Lung microvascular endothelial cell (primary cell): ENCODE measurements at places on chromosomes 5 and 9. TPM values are rescaled to one million over a fixed set of nuclear protein-coding genes. Genes with fewer than 3 reads are reported as not detected.

DNA sequence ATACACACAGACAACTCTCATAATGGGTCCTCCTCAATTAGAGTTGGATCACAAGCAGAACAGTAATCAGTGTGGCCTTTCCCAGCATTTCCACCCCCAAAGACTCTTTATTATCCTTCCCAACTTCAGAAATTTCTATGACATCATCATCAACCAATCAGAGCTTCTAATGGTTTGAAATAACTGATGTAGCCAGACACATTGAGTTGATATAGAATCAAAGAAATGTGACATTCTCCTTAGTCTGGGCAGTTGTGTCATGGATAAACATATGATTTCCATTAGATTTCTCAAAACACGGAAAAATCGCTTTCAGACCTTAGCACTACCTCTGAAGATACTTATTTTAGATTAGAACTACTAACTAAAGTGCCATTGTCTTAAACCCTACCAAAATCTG is 75.7 kb upstream of the NFIB start:
- no peak for DNase-seq

Gene PAEP
- not detected in 2 replicates for total RNA-seq

DNA sequence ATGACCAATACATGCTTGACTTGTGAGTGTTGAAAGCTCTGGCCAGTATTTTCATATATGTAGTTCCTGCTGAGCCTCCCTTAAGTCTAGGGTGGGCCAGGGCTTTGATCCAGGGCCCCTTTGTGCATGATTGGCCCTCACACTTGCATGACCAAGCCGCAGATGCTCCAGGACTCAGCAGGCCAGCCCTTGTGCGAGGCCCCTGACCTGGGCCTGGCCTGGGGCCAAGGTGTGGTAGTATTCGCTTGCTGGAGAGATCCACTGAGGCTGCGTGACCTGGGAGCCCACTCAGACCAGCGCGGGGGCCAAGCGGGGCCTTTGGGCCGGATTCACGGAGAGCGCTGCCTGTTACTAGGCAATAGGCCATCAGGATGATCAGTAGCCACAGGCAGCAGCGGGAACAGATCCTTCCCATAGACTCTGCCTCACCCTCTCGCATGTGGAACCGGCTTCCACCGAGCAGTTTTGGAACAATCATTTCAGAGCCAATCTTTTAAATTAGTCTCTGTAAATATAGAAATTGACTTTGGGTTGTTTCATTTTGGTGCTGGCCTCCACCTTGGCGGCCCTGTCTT is 79.0 kb upstream of the PTCH1 start:
- DNase-seq = no peak

DNA sequence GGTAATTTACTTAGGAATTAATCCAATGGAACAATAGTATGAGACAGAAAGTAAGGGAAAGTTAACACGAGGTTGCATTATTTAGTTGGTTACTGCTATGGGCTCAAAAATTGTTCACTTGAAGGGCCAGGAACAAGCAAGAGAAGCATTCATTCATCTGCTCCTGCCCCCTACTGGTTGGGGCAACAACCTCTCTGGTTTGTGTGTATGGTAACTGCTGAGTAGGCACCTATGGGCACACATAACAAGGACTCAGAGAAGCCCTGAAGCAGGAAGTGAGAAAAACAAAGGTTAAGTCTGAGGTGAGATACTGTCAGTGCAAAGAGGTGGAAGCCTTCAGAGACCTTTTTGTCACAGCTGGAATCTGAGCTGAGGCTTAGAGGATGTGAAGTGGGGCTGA is 34.4 kb upstream of the RANBP6 start:
- DNase-seq = peak; percentile 35

GRCh38 chr5:141821430-141821925 is 56.7 kb downstream of the PCDH1 start:
- peak; percentile 84 for DNase-seq

Gene DAB2IP
- total RNA-seq = 14.1 and 16.3 TPM in 2 replicates

GRCh38 chr5:137072361-137073115 is 426.6 kb downstream of the SPOCK1 start:
- DNase-seq = peak; percentile 50

Gene PIP5K1B
- total RNA-seq = under 0.01 TPM in 1 of 2 replicates, not detected in the other

Gene SPATA31A3
- not detected in 2 replicates for total RNA-seq

DNA sequence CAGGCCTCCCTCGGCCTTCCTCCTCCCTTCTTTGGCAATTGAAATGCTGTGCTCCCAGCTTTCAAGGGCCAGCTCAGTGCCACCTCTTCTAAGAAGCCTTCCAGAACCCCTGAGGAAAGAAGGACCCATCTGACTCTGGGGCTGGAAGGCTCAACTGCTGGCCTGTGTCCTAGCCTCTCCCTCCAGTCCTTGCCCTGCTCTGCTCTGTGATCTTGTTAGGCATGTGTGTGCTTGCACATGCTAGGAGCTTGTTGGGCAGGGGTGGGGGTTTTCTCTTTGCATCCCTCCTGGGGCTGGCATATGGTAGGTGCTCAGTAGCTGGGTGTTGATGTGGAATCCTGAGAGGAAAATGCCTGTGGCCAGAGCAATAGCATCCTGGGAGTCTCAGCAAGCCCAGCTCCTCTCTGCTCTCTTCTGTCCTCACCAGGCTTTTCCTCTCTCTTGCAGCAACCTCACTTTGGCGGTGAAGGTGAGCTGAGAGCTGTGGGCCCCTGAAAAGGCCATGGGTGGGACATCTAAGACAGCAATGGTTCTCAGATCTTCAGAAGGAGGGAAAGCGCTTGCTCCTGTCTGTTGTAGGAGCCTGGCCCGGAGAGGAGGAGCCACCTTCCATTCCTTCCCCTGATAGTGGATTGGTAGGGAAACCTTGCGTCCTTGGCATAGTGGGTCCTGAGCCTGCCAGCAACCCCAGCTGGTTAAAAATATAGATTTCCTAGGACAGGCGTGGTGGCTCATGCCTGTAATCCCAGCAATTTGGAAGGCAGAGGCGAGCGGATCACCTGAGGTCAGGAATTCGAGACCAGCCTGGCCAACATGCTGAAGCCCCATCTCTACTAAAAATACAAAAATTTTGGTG is 9.9 kb downstream of the DOLK start:
- no peak for DNase-seq
